CD8-positive, alpha-beta T cell (primary cell): ENCODE measurements at places on chromosomes 6 and 20.
A peak's percentile ranks its signal among the peaks of the same experiment; 100 is the strongest.

DNA sequence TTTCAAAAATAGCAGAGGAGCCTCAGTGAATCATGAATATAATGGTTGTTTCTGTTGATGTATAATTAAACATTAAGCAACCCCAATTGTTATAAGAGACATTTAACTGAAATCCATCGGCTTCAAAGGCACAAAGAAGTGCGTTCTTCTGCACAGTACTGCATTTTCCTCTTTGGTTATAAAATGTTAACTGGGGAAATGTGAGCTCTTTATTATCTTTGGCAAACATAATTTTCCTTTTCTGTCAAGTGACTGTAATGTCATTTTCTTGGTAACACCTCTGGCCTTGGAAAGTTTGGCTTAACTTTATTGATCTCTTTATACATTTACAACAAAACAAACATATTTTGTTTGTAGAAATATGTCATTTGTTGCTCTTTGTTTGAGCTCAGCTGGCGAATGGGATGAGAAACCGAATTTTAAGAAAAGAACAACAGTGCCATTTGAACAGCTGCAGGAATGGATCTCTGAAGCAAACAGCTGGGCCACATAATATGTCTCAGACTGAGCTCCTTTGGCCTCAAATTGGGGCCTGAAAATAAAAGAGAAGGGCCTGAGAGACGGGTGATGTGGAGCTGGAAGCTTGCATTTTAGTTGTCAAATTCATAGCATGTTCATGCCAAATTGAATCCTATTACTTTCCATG is 427.0 kb upstream of the SPTLC3 start:
- DNase-seq = no peak

DNA sequence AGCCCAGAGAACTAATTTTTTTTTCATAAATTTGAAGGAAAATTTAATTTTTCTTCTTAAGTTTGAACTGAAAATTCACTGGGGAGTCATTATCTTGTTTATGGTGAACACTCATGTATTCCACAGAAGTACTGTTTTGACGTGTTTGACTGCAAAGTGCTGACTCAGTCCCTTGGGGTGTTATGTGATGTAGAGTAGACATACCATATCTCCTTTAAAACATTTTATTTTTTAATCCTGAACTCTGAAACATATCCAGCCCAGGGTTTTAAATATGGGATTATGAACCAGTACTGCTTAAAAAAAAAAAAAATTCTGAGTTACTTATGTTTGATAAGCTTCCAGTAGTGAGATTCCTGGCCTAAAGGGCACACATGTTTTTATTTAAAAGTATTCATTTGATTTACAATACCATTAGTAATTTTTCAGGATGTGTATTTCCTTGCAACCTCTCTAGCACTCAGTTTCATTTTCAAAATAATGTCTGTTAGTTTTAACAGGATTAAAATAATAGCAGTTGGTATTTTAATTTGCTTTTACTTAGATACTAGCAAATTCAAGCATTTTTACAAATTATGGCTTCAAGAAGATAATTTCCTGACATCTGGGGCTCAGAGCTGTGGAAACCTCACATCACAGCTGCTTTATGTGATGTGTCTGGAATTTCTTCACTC is 81.7 kb upstream of the PDE10A start:
- DNase-seq = no peak

DNA sequence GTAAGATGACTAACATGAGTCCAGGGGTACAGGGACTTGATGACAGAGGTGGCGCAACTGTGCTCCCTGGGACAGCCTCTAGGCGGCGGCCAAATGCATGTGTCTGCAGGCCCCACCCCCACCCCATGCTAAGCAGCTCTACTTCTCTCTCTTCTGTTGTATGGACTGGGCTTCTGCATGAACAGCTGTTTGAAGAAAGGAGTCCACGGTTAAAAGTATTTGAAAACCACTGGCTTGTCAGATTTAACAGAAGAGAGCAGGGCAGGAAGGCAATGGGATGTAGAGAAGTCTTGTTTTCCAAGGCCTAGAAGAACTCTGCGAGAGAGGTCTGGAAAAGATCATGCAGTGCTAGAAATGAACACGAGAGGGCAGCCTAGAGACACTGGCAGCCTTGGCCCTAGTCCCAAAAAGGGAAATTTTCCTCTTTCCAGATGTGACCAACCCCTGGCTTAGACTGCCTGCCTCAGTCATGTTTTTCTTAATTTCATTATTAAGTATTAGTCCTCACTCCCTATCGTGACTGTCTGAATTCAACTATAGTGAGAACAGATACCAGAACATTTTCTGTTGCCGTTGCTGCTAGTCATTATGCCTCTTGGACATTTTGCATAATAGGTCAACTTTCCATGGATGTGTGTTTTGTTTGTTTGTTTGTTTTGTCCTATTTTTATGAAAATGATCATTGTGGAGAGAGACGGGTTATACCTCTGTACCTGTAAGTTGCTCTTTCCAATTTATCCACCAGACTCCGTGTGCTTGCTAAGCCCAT is 265.0 kb downstream of the ADGRG6 start:
- DNase-seq = peak; percentile 58

GRCh38 chr20:19344341-19344740 is 131.9 kb downstream of the SLC24A3 start:
- no peak for DNase-seq

DNA sequence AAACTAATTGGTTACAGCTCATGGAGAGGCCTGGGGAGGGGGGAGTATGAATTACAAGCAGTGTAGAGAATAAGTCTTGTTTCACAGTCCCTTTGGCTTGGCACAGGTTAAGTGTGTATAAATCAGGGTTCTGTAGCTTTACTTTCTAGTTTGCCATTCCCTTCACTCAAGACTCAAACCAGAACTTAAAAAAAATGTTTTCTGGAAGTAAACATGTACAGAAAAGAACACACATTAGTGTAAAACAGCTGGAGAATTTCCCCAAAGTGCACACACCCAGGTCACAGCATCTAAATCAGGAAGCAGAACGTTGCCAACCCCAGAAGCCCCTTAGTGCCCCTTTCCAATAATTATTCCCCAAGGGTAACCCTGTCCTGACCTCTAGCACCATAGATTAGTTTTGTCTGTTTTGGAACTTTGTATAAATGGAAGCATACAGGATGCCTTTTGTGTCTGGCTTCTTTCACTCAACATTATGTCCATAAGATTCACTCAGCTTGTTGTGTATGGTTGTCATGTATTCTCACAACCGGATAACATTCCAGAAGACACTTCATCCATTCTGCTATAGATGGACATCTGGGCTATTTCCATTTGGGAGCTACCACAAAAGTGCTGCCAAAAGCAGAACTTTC is 33.7 kb upstream of the SCUBE3 start:
- DNase-seq = no peak

DNA sequence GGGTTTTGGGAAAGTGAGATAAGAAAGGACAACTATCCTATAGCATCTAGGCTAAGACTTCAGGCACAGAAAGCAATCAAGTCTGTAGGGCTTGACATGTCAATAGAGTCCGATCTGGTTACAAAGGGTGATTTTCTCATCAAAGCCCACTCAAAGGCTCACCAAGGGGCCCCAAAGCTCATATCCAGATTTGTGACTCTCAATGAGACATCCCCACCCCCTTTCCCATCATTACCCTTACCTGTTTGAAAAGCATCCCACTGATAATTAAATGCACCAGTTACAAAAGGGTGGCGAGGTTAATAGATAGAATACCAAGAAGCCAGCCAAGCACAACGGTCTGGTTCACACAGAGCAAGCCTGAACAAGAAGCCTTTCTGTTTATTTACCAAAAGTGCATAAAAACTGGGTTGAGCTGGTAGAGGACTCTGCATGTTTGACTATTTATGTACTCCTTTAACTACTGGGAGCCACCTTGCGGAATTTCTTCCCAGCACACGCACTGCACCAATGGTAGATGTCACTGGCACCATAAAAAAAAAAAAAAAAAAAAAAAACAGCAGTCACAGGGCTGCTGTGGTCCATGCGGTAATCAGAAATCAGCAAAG is 6.1 kb downstream of the JAG1 start:
- DNase-seq = no peak

- no peak for DNase-seq
Observed at GRCh38 chr6:147909640-147910039, 401.1 kb downstream of the SAMD5 start.

GRCh38 chr6:134330555-134330954 is 12.6 kb upstream of the SGK1 start:
- no peak for DNase-seq

DNA sequence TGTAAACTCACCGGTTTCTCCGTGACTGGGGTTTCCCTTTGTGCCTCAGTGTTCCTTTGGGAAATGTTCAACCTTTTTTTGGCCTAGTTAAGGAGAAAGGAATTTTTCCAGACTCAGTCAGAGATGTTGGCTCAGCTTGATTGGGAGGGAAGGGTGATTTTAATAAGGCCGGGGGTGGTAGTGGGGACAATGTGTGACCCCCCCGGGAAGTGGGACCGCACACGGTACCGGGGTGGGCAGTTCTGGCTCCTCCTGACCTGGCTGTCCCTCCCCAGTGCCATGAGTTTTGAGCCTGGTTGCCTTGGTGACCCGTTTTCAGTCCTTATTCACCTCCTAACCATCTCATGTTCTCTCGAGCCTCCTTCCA is 132.7 kb downstream of the SNX5 start:
- no peak for DNase-seq

GRCh38 chr6:1952740-1953360 is 292.6 kb downstream of the GMDS start:
- DNase-seq = no peak

DNA sequence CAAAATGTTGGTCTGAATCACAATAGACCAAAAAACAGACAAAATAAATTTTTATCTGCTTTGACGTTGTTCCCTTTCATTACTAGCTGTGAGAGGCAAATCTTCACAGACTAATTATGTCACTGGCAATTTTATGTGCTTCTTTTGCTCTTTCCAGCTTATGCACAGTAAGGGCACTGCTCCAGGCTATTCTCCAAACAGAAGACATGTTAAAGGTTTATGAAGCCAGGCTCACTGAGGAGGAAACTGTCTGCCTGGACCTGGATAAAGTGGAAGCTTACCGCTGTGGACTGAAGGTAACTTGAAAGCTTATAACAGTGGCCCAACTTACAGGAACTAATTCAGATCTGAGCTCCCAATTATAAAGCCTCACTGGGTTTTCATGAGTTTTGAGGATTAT is 15.5 kb upstream of the SNRNP48 start:
- DNase-seq = no peak

GRCh38 chr6:1326535-1327121 is 14.7 kb downstream of the FOXQ1 start:
- DNase-seq = no peak

- DNase-seq = no peak
Observed at GRCh38 chr6:2231438-2231837, 14.0 kb downstream of the GMDS start.

DNA sequence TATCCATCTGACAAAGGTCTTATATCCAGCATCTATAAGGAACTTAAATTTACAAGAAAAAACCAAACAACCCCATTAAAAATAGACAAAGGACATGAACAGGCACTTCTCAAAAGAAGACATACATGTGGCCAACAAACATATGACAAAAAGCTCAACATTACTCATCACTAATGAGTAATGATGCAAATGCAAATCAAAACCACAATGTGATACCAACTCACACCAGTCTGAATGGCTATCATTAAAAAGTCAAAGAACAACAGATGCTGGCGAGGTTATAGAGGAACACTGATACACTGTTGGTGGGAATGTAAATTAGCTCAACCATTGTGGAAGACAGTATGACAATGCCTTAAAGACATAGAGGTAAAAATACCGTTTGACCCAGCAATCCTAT is 13.9 kb downstream of the MACROD2 start:
- no peak for DNase-seq

DNA sequence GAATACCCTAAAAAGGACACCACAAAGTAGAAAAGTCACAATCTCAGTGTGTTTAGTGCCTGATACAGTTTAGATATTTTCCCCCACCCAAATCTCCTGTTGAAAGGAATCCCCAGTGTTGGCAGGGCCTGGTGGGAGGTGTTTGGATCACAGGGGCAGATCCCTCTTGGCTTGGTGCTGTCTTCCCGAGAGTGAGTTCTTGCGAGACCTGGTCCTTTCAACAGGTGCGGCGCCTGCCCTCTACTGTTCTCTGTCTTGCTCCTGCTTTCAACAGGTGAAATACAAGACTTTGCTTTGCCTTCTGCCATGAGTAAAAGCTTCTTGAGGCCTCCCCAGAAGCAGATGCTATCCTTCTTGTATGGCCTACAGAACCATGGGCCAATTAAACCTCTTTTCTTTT is 534.3 kb upstream of the NRSN1 start:
- no peak for DNase-seq

DNA sequence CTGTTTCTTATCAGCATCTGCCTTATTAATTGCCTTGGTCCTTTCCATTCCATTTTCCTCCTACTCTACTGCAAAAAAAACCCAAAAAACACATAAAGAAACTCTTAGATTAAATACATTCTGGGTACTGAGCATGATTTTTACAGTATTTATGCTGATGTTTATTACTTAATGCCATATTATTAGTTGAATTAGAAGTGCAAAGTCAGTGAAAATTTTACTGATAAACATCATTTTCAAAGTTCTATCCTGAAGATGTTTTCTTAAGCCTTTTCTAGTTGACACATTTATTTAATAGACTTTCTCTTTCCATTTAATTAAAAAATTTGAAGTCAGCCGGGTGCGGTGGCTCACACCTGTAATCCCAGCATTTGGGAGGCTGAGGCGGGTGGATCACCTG is 236.0 kb upstream of the RUNX2 start:
- no peak for DNase-seq

DNA sequence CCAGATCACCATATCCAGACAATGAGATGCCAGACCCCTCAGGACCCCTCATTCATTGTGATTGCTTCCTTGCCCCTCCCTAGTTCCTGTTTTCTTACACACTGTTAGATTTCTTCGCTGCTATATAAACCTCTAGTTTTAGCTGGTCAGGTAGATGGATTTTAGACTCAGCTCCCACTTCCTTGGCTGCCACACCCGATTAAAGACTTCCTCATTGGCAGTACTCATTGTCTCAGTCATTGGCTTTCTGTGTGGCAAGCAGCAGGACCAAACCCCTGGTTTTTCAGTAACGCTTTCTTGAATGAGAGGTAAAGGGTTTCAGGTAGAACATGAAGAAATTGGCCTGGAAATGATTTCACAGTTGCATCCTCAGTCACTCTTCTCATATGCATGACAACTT is 47.9 kb downstream of the QRSL1 start:
- no peak for DNase-seq

GRCh38 chr6:94953867-94954631 is 623.3 kb upstream of the MANEA start:
- no peak for DNase-seq

- no peak for DNase-seq
Observed at GRCh38 chr20:62355878-62356588, 11.1 kb downstream of the LAMA5 start.

DNA sequence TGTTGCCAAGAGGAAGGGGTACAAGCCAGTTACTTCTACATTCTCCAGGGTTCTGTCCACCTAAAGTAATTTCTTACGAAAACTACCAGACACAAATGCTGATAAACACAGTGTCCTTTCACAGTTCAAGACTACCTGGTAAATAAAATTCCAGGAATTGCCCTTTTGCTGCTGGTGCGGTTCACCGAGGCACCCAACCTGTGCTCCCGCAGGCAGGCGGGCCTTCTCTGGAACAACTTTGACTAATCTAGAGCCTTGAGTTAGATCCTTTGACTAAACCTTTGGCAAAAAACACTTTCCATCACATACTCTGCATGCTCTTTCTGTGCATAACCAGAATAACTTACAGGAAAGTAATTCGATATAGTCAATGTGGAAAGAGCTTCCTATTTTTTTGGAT is 107.0 kb downstream of the HUS1B start:
- no peak for DNase-seq

- DNase-seq = no peak
Observed at GRCh38 chr20:33158637-33159385, 9.1 kb upstream of the BPIFA2 start.

- no peak for DNase-seq
Observed at GRCh38 chr6:96196633-96197032, 180.9 kb downstream of the FUT9 start.
